ENCODE measurements at places on chromosomes 1 and 21. TPM values are rescaled to one million over a fixed set of nuclear protein-coding genes. Genes with fewer than 3 reads are reported as not detected.
A peak's percentile ranks its signal among the peaks of the same experiment; 100 is the strongest.

DNA sequence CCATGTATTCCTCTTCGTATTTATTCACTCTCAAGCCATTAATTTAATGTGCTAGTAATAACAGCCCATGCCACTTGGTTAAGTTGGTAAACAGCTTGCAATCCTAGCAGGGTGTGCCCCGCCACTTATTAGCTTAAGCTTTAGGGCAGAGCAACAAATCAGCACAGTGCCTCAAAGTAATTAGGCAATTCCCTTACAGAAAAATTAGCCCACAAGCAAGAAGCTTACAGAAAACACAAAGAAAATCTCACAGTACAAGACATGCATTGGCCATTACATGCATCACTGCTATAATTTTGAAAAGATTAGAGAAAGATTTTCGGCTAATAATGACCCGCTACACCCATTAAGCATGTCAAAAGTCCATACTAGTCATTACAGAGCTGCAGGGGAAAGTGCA lies 47.6 kb downstream of the TGFB2 start:
- DNase-seq = no peak

Gene REG4
- total RNA-seq = not detected

Gene DCDC2B
- total RNA-seq = not detected

- DNase-seq = peak; percentile 34
Observed at GRCh38 chr1:247373721-247374141, 42.1 kb upstream of the ZNF496 start.

Gene GBP5
- total RNA-seq = under 0.01 TPM

- DNase-seq = no peak
Observed at GRCh38 chr1:170864876-170865538, 70.3 kb upstream of the MROH9 start.

Gene KIF14
- total RNA-seq = 2.4 TPM

GRCh38 chr1:85289207-85289847 lies 12.9 kb upstream of the BCL10 start:
- DNase-seq = no peak

DNA sequence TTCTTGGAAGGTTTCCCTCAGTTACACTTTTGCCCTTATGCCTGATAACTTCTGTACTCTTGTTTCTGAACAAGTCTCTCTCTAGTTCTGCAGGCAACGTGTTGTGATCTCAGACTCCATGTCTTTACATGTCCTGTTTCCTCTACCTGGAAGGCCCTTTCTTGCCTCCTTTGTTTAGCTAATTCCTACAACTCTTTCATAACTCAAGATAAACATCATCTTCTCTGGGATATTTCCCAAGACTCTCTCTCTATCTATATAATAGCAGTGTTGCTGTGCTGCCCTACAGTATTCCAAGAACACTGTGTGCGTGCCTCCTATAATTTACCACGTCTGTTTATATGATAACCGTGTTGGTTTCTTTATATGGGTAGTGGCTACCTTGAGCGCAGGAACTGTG lies 47.8 kb downstream of the CHRM3 start:
- no peak for DNase-seq

- DNase-seq = no peak
Observed at GRCh38 chr1:247115141-247115510, 11.0 kb upstream of the ZNF669 start.

Gene TMEM269
- total RNA-seq = 0.41 TPM

GRCh38 chr1:54585181-54586066 lies 37.4 kb downstream of the ACOT11 start:
- no peak for DNase-seq

- no peak for DNase-seq
Observed at GRCh38 chr1:235579891-235580290, 69.7 kb downstream of the GNG4 start.

DNA sequence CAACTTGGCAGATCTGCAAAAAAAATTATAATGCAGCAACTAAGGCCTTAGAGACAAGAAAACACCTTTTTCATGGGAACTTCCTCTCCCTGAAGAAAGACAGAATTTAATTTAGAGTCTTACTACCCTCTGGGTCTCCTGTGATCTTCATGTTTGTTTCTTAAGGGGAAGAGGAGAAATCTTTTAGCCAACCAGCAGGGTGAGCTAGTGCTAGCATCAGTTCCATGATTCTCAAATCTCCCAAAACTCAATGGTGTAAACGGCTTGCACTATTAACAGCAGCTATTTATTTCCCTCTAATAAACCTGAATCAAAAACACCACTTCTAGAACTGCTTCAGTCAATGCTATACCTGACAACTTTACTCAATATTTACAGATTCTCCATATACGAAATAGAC lies 3.8 kb downstream of the ZNF644 start:
- DNase-seq = no peak

- no peak for DNase-seq
Observed at GRCh38 chr21:35475762-35476161, 426.7 kb upstream of the RUNX1 start.

DNA sequence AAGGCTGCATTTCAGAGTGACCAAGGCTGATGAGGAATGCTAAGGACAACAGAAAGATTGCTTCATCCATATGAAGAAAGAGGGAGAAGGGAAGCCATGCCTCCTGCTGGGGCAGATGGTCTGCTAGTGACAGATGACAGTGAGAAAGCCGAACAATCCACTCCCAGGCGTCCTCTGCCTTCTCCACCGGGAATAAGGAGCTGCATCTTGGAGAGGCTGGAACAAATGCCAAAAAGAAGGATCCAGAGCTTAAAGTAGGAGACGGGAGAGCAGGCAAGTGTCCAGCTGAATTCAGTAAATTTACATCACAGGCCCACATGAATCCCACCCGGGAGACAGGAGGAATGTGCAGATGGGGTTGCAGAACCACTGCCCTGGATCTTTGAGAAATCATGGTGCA lies 33.4 kb downstream of the DDX20 start:
- no peak for DNase-seq

- DNase-seq = no peak
Observed at GRCh38 chr21:36688324-36688723, 10.6 kb upstream of the SIM2 start.

DNA sequence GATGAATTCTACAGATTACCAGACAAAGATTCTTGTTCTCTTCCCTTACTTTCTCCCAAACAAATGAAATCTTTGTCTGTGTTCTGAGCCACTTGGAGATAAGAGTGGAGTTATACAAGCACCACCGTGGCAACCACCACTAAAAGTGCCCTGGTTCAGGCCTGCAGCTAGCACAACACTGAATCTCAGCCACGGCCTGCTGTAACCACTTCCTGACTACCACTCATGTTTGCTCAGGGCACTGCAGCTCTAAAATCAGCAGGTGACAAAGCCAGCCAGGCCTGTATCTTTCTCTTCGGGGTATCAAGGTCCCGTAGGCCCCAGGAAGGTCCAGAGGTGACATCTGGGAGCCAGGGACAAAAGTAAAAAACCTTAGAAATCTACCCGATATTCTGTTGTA lies 3.2 kb upstream of the OR2T6 start:
- DNase-seq = no peak

DNA sequence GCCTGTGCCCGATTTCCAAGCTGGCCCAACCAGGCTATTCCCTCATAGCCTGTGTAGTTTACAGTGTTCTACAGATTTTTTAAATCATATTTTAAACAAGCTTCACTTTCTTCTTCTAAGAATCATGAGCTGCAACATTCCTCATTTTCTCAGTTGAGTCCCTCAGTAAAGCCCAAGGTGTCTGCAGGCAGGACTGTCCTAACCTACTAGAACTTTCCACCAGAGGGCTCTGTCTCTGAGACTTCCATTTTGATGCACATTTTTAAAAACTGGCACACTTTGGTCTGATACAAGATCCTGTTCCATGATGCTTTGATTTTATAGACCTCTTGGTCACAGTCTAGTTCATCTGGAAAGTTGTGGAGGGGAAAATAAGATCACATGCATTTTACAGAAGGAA lies 21.6 kb upstream of the SLAMF6 start:
- no peak for DNase-seq

Gene GPR52
- 2.9 TPM for total RNA-seq

Gene IL20
- total RNA-seq = not detected

GRCh38 chr1:212225416-212225815 lies 59.8 kb upstream of the PPP2R5A start:
- DNase-seq = no peak

DNA sequence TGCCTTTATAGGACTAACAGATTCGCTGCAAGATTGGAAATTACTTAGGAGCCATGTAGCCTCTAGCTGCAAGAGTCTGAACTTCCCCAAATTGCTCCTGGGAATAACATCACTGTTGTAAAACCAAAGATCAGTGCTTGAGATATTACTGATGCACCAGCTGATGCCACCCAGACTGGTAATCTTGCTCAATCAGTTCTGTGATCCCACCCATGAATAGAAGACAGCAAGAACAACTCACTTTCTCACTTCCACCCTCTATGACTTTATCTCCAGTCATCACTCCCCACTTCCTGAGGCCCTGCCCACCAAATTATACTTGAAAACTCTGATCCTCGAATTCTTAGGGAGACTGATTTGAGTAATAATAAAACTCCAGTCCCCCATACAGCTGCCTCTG lies 1011.1 kb downstream of the PLA2G4A start:
- no peak for DNase-seq

- peak; percentile 59 for DNase-seq
Observed at GRCh38 chr1:224433701-224434672, 610 bp downstream of the WDR26 start.

DNA sequence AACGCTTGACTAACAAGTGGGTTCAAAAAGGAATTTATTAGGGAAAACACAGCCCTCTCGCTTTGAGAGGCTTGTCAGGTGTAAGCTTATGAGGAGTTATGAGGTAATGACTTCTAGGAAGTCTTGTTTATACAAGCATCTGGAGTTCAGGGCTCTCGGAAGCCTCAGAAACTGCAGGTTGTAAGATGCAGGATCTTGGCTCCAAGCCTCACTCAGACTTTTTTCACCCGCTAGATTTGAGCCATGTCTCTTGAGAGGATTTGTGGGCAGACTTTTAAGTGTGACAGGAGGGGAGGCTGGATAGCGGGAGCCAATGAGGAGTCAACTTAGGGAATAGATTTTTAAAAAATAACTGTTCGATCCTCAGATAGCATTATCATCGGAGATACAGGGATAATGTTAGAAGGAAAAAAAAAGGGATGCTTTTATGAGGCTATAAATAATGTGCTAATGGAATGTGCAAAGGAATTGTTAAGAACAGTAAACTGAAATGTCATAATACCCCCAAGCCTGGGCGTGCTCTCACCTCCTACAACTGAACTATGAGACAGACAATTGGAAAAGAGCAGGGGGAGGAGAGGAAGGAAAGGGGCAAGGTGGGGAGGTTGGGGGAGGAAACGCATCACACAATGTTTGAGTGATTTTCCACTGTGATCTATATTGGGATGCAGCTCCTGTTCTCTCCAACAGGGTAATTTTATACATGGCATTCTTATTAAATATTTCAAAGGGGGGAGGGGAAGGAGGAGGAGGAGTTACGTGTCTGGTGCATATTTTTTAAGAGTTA lies 107.4 kb upstream of the ESRRG start:
- no peak for DNase-seq

Gene ALG6
- 52.6 TPM for total RNA-seq

DNA sequence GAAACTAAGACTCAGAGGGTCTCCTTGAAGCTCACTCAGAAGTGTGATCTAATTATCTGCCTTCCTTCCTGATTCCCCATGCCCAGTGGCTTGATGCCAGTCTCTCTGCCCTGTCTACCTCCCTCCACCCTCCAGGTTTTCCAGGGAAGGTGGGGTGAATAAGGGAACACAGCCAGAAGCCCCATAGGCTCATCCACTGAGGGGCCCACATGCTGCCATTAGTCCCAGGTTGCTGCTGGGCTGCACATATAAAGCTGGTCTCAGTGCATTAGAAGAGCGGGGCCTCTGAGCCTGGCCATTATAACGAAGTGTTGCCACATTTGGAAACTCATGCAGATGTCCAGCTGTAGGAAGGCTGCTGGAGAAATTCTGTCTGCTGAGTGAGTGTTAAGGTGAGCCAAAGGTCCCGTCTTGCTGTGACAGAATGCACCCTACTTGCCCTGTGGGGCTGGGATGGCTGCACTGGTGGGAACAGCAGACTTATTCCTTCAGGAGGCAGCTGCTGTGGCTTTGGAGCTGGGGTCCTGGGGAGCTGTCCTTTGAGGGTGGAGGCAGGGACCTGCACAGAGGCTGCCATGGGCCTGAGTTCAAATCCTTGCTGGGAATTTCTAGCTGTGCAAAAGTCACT lies 2.9 kb downstream of the ADORA1 start:
- DNase-seq = no peak

- no peak for DNase-seq
Observed at GRCh38 chr1:70265946-70266345, 44.8 kb downstream of the SRSF11 start.

DNA sequence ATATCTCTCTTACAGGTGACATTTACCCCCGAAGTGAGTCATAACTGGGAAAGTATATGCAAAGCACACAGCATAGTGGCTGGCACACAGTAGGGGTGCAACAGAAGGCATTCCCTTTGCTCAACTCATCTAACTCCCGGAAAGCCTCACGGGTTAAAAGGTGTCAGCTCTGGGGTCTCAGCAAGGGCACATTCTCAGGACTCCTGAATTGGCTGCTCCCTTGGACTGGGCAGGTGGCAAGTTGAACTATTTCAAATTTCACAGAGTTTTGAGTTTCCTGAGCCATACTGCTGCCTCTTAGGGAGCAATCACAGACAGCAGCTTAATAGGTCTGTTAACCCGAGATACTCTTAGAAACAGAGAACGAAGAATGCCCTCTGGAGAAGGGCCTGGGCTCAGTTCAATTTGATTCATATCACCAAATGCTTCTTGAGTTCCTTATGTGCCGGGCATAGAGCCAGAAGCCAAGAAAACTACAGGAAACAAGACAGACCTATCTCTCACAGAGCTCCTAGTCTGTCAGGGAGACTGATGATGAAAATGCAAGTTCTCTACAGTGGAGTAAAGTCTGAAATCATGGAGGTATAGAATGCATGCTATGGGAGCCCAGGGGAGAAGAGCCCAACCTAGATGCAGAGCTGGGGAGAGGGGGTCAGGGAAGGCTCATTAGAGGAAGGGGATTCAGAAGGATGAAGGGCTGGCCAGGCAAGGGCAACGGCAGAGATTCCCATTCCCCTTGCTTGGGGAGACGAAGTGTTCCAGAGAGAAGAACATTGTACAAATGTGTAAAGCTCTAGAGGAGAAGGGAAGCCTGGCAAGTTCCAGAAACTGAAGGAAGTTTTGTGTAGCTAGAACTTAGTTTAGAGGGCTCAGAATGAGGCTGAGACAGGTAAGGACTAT lies 143.9 kb upstream of the HMGB4 start:
- no peak for DNase-seq

GRCh38 chr1:31640964-31641363 lies 3.7 kb downstream of the PEF1 start:
- no peak for DNase-seq

GRCh38 chr1:224486801-224487583 lies 52.4 kb upstream of the WDR26 start:
- no peak for DNase-seq

All from frontal cortex (tissue), 4 donors.